ENCODE measurements at places on chromosomes 1 and 21.

GRCh38 chr21:46340998-46341397 lies 17.0 kb downstream of the PCNT start:
- no peak for DNase-seq

GRCh38 chr1:98101364-98101763 lies 180.5 kb upstream of the DPYD start:
- no peak for DNase-seq

DNA sequence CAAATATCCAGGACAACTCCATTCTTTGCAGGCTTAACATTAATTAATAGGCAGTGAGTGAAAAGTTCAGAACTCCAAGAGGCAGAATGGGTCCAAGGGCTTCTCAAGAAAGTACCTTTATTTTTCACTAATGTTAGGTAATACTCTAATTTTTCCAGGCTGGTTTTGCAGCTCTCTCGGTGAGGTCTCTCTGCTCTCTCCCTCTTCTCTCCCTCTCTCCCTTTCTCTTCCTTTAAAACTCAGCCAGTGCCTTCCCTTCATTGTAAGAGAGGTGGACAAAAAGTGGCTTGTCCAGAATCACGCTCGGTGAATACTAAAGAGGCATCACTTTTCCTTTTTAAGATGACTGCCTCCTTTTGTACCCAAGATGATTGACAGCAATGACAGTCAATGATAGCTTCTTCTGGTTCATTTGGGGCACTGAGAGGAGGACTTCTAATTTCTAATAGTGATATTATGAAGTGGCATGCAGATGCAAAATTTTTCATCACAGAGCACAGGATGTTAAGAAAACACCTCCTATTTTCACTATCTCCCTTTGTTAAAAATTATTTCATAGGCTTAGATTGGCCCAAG lies 1.3 kb upstream of the CHI3L1 start:
- DNase-seq: peak; percentile 49

- DNase-seq: no peak
These were observed 51.9 kb upstream of the SYNC start for GRCh38 chr1:32754317-32755097.

GRCh38 chr1:43914576-43915525 lies 18.8 kb upstream of the ARTN start:
- no peak for DNase-seq

DNA sequence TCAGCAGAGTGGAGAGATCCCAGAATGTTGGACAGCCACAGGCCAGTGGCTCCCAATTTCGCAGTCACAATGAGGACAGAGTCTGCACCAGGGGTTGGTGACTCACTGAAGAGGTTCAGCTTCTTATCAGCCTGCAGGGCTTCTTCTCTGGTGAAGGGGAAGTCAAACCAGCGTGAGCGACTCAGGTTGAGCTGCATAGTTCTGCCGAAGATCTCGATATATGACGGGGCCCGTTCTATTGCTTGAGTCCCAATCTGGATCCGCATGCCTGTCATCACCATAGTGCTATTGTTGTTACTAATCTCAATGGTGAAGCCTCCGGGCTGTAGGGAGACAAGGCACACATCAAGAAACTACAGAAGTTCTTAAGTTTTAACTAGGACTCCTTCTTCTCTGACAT lies 58.5 kb downstream of the UBR4 start:
- DNase-seq: no peak

DNA sequence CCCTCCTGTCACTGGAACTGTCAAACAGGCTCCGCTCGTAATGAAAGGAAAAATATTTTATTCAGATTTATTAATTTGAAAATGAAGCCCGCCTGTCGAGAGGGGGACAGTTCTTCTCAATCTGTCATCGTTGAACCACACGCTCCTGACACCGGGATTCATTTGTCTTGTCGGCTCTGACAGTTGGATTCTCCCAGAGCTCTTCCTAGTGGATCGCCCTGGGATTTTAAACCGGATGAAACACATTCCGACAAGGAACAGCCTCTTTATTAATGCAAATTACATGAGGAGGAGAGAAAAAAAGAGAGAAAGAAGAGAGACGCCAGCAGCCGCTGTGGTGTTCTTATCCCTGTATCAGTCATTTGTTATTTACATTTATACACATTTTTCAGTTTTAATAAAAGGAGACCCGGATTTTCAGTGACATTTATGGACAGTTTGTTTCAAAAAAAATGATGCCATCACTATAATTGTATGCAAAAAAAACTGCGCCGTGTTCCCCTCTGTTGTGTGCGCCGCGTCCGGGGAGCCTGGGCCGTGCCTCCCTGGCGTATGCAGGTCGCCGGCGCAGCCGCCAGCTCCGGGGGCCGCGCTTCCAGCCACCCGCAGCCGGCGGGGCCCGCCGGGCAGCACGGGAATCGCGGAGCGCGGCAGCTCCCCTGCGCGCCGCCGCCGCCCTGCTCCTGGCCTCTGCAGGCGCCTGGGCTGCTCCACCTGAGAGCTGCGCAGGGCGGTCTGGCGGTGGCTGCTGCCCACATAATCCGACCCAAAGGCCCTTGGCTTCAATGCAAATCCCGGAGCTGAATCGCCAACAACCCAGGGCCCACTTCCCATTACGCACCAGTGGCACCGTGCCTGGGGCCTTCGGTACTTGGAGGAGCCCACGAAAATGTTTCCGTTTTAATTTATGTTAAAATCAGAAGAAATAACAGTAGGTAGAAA lies 237.9 kb upstream of the PBX1 start:
- DNase-seq: peak; percentile 1

- no peak for DNase-seq
These were observed 84.4 kb downstream of the CD58 start for GRCh38 chr1:116486424-116486823.

- no peak for DNase-seq
These were observed 60.9 kb downstream of the TAS1R2 start for GRCh38 chr1:18798533-18798932.

DNA sequence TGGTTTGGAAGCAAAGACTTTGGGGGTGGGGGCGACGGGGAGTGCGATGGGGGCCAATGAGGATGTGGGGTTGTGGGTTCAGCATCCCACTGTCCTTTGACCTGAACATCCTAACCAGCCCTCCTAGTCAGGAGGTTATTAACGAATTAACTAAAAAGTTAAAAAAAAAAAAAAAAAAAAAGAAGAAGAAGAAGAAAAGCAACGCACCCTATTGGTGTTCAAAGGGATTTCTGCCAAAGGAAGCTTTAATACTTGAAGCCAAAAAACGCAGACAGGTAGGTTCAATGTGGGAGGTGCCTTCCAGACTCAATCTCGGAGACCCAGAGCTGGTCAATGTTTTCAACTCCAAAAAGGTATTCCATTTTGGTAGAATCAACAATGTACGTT lies 2.2 kb downstream of the CLIC6 start:
- no peak for DNase-seq

GRCh38 chr1:68953311-68953710 lies 456.4 kb upstream of the DEPDC1 start:
- DNase-seq: no peak

- no peak for DNase-seq
These were observed 263.4 kb downstream of the PLA2G4A start for GRCh38 chr1:187092104-187092503.

- DNase-seq: no peak
These were observed 8.0 kb downstream of the RCSD1 start for GRCh38 chr1:167638064-167638463.

GRCh38 chr1:51819810-51820209 lies 58.7 kb downstream of the NRDC start:
- no peak for DNase-seq

- no peak for DNase-seq
These were observed 15.5 kb upstream of the PADI2 start for GRCh38 chr1:17134724-17135123.

DNA sequence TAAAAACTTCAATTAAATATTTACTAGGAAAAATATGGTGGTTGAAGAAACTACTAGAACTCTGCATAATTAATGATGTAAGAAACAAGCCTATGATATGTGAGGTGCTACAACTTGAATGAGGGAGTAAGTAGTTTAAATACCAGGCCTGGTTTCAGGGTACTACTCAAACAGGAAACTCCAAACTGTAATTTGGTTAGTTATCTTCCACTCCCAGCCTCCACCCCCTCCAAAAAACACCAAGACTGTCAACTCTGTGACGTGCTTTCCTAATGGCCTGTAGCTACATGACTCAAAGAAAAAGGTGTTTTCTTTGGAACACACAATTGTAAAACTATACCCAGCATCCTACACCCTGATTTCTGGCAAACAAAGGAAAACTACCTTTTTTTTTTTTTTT lies 55.9 kb upstream of the RCC1 start:
- no peak for DNase-seq

DNA sequence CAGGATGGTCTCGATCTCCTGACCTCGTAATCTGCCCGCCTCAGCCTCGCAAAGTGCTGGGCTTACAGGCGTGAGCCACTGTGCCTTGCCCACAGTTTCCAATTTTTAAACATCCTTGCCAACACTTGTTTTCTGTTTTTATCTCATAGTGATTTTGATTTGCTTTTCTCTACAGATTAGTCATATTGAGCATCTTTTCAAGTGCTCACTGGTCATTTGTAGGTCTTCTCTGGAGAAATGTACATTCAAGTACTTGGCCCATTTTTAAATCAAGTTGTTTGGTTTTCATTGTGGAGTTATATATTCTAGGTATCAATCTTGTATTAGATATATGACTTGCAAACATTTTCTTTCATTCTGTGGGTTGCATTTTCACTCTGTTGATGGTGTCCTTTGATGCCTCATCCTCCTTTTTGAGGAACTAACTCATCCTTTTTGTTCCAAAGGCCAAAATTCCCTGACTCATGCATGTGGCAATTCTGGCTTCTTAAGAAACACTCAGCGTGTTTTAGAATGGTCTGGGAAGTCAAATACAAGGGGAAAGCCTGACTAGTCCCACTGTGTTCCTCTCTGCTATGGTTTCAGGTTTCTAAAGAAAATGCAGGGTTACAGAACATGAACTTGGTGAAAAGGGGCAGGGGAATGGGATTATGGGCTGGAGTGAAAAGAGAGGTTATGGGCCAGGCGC lies 37.3 kb downstream of the PTAFR start:
- no peak for DNase-seq

DNA sequence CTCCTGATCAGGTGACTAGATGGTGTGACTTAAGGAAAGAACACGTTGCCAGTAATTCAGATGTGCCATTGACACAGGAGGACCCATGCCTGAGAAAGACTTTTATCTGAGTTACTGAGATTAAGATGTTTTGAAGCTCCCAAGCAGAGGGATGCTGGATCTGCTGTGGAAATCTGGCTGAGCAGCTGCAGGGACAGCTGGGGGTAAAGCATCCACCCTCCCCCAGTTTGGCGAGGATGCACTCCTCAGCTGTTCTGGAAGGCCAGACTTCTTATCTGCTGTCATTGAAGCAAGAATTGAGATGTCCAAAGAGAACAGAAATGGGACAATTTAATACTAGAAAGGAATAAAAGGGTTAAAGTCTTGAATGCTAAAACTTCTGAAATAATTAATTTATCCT lies 25.7 kb downstream of the TTC3 start:
- DNase-seq: no peak

DNA sequence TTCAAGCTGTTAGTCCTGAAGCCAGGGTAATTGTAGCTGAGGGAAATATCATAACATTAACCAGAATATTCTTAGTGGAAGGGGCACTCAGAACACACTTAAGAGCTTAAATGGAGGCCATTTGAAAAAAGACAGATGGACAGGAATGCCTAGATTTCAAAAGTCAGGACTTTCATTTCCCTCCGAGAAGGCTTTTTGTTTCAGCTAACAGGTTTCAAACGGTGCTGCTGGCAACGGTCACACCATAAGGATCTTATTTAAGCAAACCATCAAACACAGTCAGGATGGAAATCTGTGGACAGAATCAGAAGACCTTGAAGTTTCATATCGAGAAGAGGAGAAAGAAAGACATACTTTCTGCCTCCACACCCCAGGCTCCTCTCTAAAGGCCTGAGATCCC lies 70.1 kb downstream of the SLC66A1 start:
- DNase-seq: no peak

- DNase-seq: no peak
These were observed 36.6 kb upstream of the LCE5A start for GRCh38 chr1:152473887-152474537.
